ENCODE measurements at places on chromosomes 7 and 10.

DNA sequence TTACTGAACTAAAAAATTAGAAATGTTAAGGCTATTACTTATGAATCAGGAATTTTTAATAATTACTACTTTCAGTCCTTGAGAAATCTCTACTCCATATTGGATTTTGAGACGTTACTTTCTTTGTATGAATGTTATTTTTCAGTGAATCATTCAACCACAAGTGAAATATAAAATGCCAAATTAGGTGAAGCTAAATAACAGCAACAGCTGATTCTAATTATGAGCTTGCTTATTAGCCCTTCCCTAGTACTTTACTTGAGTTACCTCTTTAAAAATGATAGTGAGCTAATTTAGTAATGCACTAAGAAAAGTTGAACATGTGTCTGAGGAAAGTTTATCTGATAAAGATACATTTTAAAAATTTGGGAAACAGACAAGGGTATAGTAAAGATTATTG lies 51.4 kb downstream of the PCGF5 start:
- no peak for DNase-seq

DNA sequence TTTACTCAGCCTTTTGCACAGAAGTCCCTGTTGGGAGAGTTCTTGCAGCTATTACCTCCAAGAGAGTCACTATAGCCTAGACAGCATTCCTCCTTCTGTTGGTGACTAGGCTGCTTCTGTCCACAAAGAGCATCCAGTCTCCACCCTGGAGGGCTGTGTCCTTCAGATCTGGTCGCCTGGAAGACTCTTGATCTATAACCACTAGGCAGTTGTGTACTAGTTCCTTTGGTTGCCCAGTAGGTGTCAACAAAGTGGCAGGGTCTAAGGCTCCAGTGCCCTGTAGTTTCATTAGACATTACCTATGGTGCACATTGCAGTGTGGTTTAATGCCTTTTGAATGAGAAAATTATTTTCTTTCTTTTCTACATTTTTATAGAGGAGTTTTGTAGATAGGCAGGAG lies 11.3 kb upstream of the AKR1C2 start:
- DNase-seq: no peak

- peak; percentile 79 for DNase-seq
Measured at GRCh38 chr10:78931321-78932053, 137.3 kb upstream of the ZMIZ1 start.

DNA sequence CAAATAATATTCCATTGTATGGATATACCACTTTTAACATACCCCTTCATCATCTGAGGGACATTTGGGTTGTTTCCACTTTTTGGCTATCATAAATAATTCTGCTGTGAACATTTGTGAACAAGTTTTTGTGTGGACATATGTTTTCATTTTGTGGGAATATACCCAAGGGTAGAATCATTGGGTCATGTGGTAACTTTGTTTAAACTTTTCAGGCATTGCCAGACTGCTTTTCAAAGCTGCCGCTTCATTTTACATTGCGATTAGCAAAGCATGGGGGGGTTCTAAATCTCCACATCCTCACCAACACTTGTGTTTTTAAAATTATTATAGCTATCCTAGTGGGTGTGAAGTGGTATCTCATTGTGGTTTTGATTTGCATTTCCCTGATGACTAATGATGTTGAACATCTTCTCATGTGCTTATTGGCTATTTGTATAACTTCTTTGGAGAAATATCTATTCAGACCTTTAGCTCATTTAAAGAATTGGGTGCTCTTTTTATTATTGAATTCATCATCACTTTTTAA lies 8.4 kb upstream of the HHEX start:
- no peak for DNase-seq

DNA sequence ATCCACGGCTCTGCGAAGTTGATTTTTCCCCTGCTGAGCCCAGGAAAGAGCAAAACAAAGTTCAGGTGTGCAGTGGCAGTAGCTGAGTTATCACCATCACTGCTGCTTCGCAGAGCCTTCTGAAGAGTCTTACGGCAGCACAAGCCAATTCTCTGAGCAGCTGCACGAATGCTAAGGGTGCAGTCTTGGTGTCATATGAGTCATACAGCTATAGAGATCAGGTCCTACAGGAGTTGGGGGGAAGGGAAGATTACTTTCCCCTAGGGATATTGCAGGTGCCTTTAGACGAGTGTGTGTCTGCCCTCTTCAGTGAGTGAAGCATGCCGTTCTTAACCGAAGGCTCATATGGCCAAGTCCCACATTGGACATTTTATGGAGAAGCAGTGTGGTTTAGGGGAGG lies 227.8 kb downstream of the CELF2 start:
- DNase-seq: no peak
